ENCODE measurements at places on chromosomes 2 and 18. TPM values are rescaled to one million over a fixed set of nuclear protein-coding genes. Genes with fewer than 3 reads are reported as not detected.

DNA sequence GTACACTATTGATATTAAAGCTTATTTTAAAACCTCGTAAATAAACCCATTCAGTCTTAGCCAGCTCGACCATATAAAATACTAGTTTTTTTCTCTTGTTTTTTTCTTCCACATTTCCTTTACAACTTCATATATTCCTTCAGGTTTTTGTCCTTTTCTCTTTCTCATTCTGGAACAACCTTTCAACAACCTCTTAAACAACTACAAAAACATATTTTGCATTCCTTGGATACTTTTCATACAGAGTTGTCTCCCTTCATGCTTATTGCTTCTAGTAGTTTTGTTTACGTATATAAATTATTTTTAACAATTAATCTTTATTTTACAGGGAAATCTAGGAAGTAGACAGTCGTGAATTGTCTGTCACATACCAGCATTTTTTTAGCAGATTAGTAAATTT, 41.2 kb downstream of the COMMD1 start:
- no peak for DNase-seq

DNA sequence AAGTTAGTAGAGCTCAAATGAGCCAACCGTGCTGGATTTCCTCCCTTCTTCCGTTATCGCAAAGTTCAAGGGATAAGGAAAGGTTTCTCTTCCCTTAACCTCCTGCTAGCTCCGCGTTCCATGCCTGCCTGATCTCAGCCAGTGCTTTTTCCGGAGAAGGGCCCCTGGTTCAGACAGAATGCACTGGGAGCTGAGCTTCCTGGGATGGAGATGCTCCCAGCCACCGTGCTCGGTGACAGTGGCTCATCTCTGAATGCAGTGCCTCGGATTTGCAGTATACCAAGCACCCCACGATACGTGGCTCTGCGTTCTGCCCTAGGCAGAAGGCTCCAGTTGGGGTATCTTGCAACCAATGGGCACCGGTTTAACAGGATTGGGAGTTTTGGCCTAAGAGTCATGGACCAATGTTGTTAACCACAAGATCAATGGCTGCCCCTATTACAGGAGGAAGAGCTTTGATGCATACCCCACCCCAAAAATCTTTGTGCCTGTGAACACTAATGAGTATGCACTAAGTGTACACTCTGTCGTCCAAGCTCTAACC, 876 bp downstream of the CNTNAP5 start:
- no peak for DNase-seq

- no peak for DNase-seq
Observed at GRCh38 chr2:134785659-134786430, 52.6 kb upstream of the ACMSD start.

Gene CFLAR
- 118 TPM for total RNA-seq

Gene MAPK4
- total RNA-seq, result not detected

Gene CRYGC
- not detected for total RNA-seq

All from hematopoietic multipotent progenitor cell (in vitro differentiated cells).